ENCODE measurements at places on chromosomes 2 and 18.
A peak's percentile ranks its signal among the peaks of the same experiment; 100 is the strongest.

GRCh38 chr2:219087361-219087760 lies 26.6 kb upstream of the IHH start:
- DNase-seq: no peak

DNA sequence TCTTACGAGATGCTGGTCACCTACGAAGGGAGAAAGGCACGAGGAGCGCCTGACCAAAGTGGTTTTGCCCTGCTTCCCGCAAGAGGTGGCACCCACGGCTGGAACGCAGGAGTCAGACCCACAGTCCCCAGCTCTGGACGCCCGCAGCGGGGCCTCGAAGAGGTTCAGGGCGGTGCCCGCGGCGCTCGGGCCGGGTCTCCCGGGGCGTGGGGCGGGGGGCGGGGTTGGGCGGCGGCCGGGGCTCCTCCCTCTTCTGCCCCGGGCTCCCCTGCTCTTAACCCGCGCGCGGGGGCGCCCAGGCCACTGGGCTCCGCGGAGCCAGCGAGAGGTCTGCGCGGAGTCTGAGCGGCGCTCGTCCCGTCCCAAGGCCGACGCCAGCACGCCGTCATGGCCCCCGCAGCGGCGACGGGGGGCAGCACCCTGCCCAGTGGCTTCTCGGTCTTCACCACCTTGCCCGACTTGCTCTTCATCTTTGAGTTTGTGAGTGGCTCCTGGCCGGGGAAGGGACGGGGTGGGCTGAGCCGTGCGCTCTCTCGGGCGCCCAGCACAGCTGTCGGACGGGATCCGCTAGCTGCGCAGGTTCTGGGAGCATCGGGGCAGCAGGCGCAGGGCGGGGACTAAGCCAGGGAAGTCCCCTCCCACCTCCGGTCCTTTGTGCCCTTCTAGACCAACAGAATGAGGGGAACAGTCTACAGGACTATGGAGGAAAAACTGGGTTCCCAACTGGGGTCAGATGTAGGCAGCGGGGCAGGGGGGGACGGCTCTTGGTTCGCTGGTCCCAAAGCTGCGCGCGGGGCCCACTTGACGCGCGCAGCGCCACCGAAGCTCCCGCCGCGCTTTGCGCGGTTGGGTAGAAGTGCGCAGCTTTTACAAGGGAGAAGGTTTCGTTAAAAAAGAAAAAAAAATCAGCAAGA lies at the start of gene MAL:
Gene MAL (plus strand): TSS at position 303 of the 914 bp plus-strand sequence. CDS start 85 bp downstream, at position 388.
- DNase-seq: no peak

- DNase-seq: peak; percentile 12
Measured at GRCh38 chr18:59231114-59231513, 11.2 kb downstream of the GRP start.

DNA sequence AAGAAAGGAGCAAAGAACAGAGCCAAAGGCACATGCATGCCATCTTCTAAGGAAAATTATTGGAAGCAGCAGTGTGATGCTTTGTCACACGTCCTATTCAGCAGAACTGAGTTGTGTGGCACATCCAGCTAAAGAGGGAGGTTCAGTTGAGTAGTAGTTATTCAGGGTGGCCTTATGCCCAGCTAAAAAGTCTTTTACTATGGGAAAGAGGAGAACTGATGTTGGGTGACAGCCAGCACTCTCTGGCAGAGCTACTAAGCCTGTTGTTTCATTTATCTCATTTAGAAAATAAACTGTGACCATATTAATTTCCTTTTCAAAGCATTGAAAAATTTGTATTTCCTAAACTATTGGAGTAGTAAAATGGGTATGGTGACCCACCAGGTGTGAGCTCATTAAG lies 18.5 kb downstream of the ITGA6 start:
- no peak for DNase-seq

DNA sequence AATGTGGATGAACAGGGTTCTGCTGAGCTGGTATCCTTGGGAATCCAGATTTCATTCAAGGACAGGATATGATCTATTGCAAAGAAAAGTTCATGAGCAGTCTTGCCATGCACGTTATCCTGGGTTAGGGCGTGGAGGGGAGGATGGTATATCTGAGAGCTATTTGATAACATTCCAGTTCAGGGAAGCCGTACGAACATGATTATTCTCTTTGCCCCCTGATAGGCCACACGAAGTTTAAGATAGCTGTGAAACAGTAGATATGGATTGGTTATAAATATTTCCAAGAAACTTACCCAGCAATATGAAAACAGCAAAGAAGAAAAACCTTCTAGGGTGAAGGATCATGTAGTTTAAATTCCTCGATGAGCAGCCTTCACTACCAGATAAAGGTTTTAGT lies 171.9 kb downstream of the LTBP1 start:
- no peak for DNase-seq

GRCh38 chr2:16181062-16181740 lies 240.9 kb downstream of the MYCN start:
- DNase-seq: no peak

DNA sequence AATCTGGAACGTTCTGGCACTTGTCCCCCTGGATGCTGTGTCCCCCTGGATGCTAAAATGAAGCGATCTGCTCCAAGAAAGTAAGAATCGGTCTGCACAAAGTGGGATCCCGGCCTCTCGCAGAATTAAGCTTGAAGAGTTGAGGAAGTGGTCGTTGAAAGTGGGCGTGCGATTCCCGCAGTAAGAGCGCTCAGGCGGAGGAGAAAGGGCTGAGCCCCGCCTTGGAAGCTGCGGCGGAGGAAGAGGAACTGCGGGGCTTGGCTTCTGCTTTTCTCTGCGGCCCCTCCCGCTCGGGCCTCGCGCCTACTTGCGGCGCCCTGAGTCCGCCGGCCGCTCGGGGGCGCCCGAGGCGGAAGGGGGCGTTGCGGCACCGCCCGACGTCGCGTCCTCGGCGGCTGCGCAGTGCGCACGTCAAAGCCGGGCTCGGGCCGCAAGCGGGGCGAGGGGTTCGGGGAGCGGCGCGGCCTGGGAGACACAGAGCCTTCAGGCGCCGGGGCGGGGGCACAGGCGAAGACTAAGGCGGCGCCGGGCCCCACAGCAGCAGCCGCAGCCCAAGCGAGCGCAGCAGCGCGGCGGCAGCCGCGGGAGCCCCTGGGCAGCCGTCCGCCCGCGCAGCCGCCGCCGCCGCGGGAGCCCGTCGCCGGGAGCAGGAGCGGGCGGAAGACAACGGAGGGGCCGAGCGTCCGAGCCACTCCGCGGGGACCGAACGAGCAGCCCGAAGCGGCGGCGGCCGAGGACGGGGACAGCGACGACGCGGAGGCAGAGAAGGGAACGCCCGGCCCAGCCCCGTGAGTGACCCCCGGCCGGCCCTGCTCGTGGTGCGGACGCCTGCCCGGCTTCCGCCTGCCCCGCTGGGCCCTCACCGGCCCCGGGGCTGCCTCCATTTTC lies at the start of gene CAB39:
Gene CAB39 (plus strand): TSS at position 400 of the 888 bp plus-strand sequence. CDS start 47,160 bp downstream, outside the sequence.
- peak; percentile 93 for DNase-seq

DNA sequence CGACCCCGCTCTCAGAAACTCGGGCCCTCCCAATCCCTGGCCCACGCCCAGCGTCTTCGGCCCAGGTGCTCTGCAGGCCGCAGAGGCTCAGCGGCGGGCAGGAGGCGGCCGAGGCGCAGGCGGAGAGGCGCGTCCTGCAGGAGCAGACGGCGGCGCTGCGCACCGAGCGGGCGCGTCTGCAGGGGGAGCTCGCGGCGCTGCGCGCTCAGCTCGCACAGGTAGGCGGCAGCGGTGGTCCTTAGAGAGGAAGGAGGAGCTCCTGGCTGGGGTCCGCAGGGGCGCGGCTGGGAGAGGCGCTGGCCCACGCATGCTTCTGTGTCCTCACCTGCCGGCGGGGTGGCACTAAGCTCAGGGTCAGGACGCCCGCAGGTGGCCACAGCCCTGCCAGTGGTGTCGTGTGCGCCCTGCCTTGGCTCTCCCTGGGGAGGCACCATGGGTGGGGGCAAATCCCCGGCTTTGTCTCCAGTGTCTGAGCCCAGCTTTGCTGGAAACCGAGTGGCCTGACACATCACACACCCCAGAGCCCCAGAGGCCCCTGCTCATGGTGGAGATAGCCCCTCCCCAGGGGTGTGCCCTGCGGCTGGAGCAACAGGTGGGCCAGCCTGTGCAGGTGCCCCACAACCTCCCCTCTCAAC lies 14.9 kb upstream of the SNED1 start:
- no peak for DNase-seq

GRCh38 chr18:500632-501405 lies at the start of gene COLEC12:
COLEC12 (minus strand) TSS chr18:500701; CDS start chr18:500514, 187 bp downstream.
- peak; percentile 52 for DNase-seq

GRCh38 chr2:234136461-234136860 lies 86.0 kb downstream of the SPP2 start:
- DNase-seq: peak; percentile 39

DNA sequence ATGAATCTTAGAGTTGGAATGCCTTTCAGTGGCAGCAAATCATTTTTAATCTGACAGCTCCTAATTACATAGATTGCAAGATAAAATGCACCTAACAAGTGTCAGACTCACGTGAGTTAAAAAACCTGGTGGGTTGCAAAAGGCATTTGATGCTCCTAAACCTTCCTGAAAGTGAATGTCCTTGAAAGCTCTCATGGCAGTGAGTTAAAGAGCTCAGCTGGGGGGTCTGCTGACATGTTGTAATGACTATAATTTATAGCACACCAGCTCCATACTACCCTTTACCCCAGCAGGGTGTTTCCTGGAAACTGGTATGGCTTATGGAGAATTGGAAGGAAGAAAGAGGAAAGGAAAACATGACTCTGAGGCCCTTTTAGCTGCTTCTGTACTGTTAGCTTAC lies 91.9 kb upstream of the CAVIN2 start:
- no peak for DNase-seq

DNA sequence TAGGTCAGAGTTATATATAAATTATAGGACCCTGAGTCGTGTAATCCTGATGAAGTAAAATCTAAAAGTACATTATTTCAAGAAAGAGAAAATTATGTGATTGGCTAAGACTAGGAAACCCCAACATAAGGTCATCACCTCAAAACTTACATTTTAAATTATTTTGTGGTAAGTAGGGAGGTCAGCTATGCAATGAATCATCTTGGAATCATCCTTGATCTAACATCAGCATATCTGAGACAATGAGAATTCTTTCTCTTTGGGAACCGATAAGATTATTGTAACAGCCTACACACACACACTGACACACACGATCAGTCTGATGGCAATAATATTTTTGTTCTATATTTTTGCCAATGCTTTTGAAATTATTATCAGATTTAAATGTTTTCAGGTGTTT lies 904.8 kb upstream of the CHAC2 start:
- peak; percentile 82 for DNase-seq

DNA sequence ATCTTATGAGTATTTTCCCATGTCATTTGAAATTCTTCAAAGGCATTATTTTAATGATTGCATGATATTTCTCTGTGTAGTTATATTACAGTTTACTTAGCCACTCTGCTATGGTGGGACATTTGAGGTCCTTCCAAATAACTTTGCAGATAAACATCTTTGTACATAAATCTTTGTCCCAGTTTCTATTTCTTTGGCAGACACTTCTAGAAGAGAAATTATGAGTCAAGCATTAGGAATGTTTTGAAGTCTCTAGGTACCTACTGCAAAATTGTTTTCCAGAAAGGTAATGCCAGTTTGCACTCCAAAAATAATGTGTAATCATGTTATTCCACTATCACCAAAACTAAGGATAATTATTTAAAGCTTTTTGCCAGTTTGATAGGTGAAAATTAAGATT lies 149.7 kb downstream of the EN1 start:
- DNase-seq: no peak

GRCh38 chr2:42935692-42936671 lies 143.6 kb upstream of the HAAO start:
- no peak for DNase-seq

- DNase-seq: no peak
Measured at GRCh38 chr2:29201979-29202378, 86.8 kb downstream of the CLIP4 start.

DNA sequence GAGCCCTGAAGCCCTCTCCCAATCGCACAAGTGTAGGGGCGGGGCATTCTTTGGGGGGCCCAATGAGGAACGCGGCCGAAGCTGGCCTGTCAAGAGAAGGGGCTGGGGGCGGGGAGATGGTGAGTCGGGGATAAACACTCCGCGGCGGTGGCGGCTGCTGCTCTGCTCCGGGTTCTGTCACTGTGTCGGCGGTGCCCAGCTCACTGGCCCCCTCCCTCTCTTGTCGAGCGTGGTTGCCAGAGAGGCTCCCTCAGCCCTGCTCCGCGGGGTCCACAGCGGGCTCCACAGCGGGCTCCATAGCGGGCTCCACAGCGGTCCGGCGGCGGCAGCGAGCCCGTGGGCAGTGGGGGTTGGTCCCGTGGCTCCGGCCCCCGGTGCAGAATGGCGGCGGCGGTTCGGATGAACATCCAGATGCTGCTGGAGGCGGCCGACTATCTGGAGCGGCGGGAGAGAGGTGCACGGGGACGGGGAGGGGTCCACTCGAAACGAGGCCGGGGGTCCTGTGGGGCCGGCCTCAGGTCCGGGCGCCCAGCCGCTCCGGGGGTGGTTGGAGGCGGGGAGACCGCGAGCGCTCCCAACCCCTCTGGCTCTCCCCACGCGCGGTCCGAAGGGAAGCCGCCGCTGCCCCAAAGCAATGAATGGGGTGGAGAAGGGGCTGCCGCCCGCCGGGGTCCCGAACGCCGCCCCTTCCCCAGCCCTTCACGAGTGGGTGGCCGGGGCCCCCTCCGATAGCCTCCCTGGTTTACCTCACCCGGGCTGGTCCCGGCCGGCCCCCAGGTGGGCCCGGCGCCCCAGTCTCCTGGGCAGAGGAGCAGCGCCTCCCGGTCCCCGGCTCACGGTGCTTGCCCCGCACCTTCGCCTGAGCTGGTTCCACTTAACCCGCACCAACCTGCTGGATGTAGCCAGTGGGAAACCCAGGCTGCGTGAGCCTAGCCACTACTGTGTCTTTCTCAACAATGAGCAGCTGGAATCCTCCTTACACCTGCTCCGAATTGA lies at the start of gene MXD1:
Gene MXD1 (plus strand): TSS at position 160 of the 996 bp plus-strand sequence. CDS start 222 bp downstream, at position 382.
- peak; percentile 38 for DNase-seq

DNA sequence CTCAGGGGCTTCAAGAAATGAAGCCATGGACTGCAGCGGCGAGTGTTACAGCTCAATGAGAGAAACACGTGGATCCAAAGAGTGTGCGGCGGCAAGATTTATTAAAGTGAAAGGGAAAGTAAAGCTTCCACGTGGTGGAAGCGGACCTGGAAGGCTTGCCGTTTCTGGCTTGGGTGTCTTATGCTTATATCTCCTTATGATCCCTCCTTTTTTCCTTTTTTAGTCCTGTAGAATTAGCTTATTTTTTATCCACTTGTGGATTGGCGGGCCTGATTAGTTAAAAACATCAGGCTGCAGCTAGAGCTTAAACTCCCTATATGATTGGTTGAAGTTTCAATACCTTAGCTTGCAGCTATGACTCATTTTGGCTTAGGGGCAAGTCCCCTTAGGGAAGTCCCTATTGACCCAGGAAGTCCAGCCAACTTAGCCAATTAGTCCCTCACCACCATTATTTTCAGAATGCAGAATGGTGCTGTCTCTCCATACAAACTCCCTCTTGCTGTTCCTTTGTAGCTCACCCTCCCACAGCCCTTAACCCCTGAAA lies 11.6 kb upstream of the HNMT start:
- DNase-seq: peak; percentile 24

DNA sequence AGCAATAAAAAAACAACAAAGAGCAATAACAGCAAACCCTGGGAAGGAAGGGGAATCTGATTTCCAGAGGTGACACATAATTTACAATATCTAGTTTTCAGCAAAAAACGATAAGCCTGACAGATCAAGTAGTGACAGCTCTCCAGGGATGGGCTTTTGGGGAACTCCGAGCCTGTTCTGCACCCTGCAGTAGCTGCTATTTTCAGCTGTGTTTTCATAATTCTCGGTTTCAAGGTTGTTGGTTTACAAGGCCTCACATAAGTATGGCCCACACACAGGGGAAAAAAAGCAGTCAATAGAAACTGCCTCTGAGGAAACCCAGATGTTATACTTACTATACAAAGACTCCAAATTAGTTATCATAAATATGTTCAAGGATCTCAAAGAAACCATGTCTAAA lies 67.7 kb upstream of the CTLA4 start:
- no peak for DNase-seq

GRCh38 chr18:27954226-27954625 lies 222.7 kb downstream of the CDH2 start:
- peak; percentile 38 for DNase-seq

Data from ELR (cell line).